ENCODE measurements at places on chromosomes 5 and 9.
A peak's percentile ranks its signal among the peaks of the same experiment; 100 is the strongest.

GRCh38 chr9:83629433-83630104 is 6.6 kb downstream of the IDNK start:
- no peak for DNase-seq

DNA sequence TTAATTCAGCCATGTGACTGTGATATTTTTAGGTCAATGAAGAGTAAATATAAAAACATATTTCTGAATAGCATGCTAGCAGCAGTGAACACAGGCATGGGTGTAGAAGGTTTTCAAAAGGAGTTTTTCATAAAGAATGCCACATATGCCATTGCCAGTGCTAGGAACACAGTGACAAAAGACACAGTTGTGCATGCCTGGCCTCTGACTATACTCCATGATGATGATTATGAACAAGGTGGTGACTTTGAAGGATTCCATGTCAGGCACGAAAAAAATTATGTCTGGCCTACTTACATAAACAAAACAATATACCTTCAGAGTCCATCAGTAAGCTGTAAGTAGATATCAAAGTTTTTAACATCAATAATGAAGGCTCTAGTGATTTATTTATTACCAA is 438.7 kb downstream of the TLE1 start:
- DNase-seq, result no peak

- DNase-seq, result no peak
These were observed 27.3 kb upstream of the FER start for GRCh38 chr5:108720391-108720790.

- DNase-seq, result no peak
These were observed 28.4 kb downstream of the HSDL2 start for GRCh38 chr9:112408275-112408674.

DNA sequence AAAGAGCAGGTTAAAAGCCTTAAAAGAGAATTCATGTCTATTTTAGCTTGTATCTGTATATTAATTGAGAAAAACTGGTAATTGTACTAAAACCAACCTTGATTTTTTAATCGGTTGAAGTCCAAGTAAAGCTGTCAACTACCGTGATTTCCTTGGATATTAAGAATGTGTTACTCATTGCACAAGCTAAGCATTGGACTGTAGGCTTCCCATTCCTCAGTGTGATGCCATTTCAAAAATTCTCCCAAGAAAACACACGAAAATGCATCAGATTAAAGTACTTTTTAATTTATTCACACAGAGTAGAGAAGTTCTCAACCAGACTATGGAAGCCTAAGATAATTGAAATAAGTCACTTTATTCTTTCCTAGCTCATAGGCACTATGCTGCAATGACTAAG is 761.4 kb upstream of the TYRP1 start:
- DNase-seq, result no peak

GRCh38 chr5:81226949-81227348 is 6.2 kb upstream of the CKMT2 start:
- DNase-seq, result no peak

DNA sequence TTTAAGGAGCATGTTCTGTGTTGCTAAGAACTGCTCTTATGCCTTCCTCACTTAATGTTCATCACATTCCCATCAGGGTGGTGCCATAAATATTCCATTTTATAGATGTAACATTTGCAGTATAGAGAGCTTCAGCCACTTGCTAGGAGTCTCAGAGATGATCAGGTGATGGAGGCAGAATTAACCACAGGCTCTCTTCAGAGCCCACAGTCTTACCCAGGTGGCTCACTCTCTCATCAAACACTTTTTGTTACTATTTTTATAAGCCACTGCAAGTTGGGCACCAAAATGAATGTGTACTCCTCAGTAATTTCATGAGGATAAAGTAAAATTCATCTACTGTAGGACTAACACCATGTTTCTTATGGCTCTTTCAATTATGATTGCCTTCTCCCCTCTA is 491.5 kb upstream of the DAP start:
- no peak for DNase-seq

DNA sequence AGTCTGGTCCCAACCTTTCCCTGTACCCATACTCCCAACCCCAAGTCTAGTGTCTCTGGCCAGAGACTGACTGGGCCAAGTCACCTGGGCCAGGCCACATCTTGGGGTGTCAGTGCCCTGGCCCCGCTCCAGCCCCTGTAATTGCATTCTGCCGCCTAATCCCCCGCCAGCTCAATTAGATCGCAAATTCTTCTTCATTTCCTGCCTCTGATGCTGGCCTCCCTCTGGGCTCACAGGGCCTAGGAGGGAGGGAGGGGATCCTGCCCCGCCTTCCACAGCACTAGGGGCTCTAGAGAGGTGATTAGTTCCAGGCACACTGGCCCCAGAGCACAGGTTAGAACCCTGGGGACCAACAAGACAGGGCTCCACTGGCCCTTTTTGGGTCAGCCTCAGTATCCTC is 5.5 kb downstream of the CXXC5 start:
- peak; percentile 30 for DNase-seq

DNA sequence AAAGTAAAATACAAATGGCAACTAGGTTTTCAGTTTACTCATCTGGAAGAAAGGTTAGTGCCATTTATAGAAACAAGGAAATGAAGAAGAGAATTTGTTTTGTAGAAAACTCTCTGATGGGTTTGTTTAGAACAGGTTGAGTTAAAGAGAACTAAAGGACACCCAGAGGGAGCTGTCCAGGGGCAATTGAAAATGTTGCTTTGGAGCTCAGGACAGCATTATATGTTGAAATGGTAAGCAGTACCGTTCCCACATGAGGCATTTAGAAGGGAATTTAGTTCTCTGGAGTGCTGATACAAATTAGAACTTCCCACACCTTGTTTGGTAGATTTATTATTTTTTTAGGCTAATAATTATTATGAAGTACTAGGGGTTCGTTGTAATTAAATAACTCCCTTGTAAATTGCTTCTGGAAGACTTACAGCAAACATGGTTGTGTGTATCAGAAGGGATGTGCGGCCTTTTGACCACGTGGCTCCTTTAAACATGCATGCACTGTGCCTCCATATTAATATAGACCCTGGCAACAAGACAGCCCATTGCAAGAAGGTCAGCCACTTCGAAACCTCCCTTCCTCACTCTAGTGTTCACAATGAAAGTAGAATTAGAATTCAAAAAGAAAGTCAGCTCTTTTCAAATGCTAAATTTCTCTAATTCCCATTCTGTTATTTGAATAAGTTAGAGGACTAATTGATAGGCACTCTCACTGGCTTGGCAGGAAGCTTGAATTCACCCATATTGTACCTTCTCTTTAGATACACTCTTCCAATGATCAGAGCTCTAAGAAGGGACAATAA is 71.7 kb downstream of the ZNF462 start:
- no peak for DNase-seq

DNA sequence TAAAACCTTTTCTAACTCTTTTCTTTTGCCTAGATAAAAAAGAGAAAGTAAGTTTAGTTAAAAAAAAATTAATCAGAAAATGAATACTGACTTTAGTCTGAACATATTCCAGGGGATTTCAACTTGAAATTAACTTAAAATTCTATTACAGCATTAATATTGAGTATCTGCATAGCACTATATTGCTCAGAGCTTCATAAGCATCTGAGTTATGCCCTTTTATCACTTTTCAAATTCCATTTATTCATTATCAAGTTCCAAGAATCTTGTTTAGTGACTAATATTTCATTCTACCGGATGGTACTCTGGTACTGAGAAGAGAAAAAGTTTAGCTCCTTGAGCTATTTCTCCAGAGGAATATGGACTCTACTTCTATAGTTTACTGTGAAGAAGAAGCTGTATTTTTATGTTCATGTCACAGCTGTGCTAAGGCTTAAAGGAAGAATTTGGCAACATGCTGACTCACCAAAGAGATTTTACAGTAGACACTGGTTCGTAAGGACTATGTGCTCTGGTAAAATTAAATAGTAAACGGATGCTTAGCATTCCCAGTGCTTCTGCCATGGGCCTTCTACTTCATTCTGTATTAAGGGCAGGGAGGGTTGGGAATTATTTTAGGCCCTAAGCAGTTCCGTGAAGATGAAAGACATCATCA is 285.2 kb upstream of the SEMA6A start:
- peak; percentile 2 for DNase-seq

- peak; percentile 91 for DNase-seq
These were observed 639.0 kb downstream of the CCDC171 start for GRCh38 chr9:16191691-16192402.

DNA sequence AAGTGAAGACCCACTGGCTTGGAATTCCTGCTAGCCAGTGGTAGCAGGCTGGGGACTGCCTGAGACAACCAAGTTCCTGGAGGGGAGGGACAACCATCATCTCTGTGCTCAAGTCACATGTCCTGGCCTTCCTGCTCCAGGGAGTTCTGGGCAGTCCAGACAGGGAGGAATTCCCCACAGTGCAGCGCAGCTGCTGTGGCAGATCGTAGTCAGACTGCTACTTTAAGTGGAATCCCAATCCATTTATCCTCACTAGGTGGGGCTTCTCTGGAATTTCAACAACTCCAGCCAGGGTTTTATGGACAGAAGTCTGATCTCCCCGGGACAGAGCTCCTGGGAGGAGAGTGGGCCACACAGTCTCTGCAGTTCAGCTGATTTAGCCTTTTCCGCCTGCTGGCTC is 20.9 kb upstream of the OR5C1 start:
- no peak for DNase-seq

- DNase-seq, result no peak
These were observed 131.3 kb downstream of the DEPDC1B start for GRCh38 chr5:60568646-60569045.

GRCh38 chr5:177595026-177595585 is 3.1 kb downstream of the TMED9 start:
- no peak for DNase-seq

DNA sequence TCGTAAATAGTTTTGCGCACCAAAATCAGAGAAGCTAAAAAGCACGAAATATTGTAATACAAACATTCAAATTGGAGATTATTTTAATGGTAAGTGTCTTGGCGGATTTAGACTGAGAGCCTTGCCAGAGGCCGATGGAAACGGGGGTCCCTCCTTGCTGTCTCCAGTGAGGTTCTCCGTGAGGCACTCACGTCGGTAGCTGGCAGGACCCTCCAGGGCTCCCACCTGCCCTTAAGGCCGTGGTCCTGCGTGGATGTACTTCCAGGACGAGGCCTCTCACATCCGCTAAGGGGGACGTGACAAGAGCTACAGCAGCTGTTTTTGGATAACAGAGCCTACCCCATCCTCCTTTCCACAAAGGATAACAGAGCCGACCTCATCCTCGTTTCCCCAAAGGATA is 7.9 kb downstream of the NKD2 start:
- DNase-seq, result no peak

- no peak for DNase-seq
These were observed 11.6 kb downstream of the CEL start for GRCh38 chr9:133073086-133074014.

All from adipocyte (in vitro differentiated cells).